ENCODE measurements at places on chromosomes 3 and 15.
A peak's percentile ranks its signal among the peaks of the same experiment; 100 is the strongest.

DNA sequence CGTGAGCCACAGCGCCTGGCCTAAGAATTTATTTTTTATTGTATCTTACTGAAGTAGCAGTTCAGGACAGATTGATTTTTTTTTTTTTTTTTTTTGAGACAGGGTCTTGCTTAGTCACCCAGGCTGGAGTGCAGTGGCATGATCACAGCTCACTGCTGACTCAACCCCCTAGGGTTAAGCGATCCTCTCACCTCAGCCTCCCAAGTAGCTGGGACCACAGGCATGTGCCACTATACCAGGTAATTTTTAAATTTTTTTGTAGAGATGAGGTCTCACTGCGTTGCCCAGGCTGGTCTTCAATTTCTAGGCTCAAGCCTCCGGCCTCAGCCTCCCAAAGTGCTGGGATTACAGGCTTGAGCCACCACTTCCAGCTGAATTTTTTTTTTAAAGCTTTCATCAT, 99.8 kb upstream of the HERC1 start:
- no peak for DNase-seq

GRCh38 chr3:184789314-184789998, 22.5 kb upstream of the VPS8 start:
- no peak for DNase-seq

DNA sequence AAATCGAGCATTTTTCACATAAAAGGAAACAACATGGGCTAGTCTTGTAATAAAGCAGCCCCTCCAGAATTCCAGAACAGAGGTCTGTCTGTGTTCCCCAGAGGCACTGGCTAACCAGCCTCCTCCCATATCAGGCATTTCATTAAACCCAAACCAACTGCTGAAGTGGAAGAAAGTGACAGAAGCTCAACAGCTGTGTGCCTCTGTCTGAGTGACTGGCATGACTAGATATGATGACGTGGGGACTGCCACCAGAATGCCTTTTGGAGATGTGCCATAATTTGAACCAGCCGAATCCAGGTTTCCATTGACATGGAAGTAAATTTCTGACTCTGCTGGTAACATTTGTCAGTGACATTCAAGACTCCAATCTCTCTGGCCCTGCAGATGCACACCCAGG, 8.7 kb downstream of the LIMD1 start:
- no peak for DNase-seq

GRCh38 chr3:69458803-69459365, 73.0 kb upstream of the FRMD4B start:
- no peak for DNase-seq

DNA sequence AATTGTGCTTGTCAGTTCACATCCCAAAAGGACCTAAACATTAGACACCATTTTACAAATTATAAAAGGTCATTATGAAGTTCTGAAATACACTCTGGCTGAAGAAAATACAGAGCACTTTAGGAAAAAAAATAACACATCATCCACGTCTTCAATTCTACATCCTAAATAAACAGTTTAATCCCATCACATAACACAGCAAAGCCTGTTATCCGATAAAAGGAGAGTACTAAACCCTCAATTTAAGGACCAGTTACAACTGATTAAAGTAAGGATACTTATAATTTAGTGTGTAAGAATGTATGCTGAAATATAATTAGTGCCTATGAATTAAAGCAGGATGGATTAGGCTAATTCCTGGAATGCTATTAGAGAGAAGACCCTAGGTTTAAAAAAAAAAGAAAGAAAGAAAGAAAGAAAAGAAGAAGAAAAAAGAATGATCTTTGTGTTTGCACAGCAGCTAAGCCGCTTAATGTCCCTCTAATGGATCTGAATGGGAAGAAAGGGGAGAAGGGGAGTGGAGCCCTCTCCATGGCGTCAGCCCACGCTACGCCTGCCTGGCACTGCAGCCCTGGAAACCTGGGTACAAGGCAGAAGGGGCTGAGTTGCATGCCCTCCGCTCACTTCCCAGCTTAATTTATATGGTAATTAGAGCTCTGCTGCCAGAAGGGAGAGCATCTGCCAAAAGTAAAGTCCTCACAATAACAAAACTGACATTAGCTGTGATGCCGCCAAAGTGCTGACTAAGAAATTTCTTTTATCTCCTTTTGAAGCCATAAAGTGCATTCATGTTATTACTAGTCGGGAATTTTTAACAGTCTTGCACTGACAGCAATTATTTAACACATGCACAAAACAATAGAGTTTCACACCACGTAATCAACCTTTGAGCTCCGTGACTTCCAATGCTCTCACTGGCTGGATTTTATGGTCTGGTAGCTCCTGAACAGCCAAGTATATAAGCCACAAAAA, 90.0 kb downstream of the FSIP1 start:
- peak; percentile 26 for DNase-seq

GRCh38 chr3:70256566-70256965, 55.9 kb downstream of the MDFIC2 start:
- no peak for DNase-seq

DNA sequence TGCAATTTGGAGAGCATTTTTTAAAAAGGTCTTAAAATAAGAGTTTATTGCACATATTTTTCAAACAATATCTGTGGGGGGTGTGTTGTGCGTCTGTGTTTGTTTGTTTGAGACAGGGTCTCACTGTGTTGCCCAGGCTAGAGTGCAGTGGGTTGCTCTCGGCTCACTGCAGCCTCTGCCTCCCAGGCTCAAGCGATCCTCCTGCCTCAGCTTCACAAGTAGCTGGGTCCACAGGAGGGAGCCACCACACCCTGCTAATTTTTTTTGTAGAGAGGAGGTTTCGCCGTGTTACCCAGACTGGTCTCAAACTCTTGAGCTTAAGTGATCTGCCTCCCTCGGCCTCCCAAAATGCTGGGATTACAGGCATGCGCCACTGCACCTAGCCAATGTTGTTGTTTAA, 2.7 kb downstream of the MLF1 start:
- DNase-seq, result no peak

- DNase-seq, result no peak
Measured at GRCh38 chr15:29207758-29208108, 61.9 kb downstream of the NSMCE3 start.

DNA sequence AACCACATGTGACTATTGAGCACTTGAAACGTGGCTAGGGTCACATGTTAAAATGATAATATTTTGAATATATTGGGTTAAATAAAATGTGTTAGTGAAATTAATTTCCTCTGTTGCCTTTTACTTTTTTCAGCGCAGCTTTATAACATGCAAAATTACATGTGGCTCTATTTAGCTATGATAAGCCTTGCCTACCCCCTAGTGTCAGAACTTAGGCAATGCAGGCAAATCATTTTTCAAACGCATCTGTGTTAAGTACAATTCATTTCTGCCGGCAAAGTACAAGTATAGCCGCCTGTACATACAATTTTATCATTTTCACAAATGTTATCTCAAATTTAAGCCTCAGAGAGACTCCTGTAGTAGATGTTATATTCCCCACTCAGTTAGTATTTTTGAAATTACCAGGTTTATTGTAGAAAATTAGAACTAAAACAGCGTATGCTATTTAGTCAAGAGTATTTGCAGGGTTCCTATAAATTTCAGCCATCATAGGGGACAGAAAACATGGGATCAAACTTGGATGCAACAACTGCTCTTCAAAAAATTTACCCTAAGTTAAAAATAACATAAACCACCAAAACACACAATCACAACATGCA, 56.1 kb downstream of the TAFA4 start:
- DNase-seq, result peak; percentile 9

GRCh38 chr3:157647820-157648219, 144.6 kb upstream of the VEPH1 start:
- no peak for DNase-seq

DNA sequence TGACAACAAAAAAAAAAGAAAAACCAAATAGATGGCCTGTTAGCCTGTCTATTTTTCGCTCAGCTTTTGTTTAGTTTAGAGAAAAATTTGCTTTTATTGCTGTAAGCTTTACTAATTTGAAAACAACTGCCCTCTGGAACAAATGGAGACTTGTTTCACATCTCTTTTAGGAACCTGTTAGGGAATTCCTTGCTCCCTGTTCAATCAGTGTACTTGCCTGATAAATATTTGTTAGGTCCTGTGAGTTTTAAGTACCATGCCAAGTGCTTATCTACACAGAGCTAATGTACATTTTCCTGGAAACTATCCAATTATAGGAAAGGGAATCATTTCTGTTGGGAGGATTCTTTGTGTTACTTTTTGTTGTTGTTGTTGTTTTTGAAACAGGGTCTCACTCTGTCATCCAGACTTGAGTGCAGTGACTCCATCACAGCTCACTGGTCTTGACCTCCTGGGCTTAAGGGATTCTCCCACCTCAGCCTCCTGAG, 3.5 kb upstream of the LIPH start:
- no peak for DNase-seq

Data from kidney epithelial cell (primary cell).